ENCODE measurements at places on chromosomes 2 and 18.

- no peak for DNase-seq
Measured at GRCh38 chr2:134081238-134081938, 172.5 kb upstream of the MGAT5 start.

GRCh38 chr2:97653473-97653872, 7.6 kb downstream of the COX5B start:
- DNase-seq = no peak

DNA sequence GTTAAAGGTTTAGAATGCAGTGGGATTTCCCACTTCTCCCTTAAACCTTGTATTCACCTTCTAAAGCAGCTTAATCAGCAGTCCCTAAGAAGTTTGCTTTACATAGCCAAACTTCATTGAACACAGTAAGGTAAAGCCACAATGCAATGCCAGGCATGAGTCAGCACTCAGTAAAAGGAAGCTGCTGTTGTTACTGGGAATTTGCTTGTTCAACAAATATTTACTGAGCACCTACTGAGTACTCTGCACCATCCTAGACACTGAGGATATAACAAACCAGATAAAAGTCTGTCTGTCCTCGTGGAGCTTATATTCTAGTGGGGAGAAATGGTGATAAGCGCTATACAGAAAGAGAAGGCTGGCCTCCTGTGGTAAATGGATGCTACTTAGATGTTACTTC, 162.7 kb downstream of the PKP4 start:
- no peak for DNase-seq

- DNase-seq = no peak
Measured at GRCh38 chr18:44681076-44681970, 635 bp downstream of the SETBP1 start.

DNA sequence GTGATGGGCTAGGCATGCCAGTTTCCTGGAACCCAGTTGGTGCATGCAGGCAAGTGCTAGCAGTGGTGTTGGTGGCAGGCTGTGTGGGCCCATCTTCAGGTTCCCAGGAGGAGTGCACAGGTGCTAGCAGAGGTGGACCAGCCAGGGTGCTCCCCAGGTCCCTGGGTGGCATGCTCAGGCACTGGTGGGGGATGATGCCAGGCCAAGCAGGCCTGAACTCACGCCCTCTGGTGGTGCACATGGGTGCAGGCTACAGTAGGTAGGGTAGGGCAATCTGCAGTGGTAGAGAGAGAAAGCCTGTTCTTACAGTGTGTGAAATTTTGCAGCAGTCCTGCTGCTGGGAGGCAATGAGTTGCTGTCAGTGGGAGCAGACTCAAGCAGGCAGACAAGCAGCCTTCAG, 1651.8 kb downstream of the DPP10 start:
- no peak for DNase-seq

DNA sequence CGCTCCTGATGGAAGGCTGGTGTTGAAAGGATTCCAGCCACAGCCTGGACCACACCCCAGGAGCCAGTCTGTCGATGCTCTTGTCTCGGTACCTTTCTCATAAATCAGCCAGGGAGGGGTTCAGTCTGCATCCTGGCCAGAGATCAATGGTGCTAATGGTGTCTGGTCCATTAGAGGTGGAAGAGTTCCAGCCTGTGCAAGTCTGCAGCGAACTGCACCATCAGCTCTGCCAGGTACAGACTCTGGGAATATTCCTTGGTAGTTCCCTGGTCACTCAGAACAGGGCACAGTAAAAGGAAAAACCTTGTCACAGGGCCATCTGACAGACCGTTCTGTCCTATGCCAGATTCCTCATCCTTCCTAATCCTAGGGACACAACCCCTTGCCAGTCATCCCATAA, 164.3 kb downstream of the MTCL1 start:
- no peak for DNase-seq

DNA sequence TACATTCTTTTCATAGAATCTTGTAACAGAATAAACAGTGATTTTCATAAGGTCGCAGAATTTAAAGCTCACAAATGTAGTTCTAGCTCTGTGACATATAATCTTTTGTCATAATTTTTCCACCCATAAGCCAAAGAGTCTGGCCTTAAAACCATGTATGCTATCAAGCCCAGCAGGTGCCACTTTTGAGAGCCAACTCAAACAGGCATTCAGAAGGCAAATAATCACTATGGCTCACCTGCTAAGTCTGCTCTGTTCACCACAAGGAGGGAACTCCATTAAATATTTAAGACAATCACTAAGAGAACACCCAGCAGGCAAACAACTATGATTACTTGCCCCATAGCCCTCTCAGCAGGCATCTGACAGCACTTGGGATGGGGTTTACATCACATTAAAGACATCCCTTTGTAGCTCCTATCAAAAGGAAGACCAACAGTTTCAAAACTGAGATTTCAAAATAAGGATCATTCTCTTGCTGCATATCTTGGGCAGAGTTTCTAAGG, 241.6 kb downstream of the PDE11A start:
- no peak for DNase-seq

- no peak for DNase-seq
Measured at GRCh38 chr2:69781321-69782248, 39.7 kb downstream of the ANXA4 start.

- DNase-seq = no peak
Measured at GRCh38 chr18:45851161-45851925, 25.9 kb downstream of the SIGLEC15 start.

GRCh38 chr18:55587418-55588110, 428 bp downstream of the TCF4 start:
- no peak for DNase-seq

DNA sequence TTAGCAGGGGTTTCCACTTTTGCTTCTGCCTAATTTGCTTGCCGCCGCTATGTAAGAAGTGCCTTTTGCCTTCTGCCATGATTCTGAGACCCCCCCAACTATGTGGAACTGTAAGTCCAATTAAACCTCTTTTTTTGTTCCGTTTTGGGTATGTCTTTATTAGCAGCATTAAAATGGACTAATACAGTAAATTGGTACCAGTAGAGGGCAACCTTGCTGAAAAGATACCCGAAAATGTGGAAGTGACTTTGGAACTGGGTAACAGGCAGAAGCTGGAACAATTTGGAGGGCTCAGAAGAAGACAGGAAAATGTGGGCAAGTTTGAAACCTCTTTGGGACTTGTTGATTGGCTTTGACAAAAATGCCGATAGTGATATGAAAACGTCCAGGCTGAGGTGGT, 216.1 kb upstream of the FSIP2 start:
- no peak for DNase-seq

GRCh38 chr2:30372826-30373225, 74.2 kb upstream of the LCLAT1 start:
- no peak for DNase-seq

GRCh38 chr2:55119711-55120487, 69.6 kb upstream of the RTN4 start:
- no peak for DNase-seq

GRCh38 chr2:238169048-238169707, 10.4 kb downstream of the ERFE start:
- no peak for DNase-seq

GRCh38 chr2:111910609-111911277, 12.3 kb downstream of the MERTK start:
- no peak for DNase-seq

- no peak for DNase-seq
Measured at GRCh38 chr2:30663806-30664205, 143.4 kb downstream of the CAPN13 start.

DNA sequence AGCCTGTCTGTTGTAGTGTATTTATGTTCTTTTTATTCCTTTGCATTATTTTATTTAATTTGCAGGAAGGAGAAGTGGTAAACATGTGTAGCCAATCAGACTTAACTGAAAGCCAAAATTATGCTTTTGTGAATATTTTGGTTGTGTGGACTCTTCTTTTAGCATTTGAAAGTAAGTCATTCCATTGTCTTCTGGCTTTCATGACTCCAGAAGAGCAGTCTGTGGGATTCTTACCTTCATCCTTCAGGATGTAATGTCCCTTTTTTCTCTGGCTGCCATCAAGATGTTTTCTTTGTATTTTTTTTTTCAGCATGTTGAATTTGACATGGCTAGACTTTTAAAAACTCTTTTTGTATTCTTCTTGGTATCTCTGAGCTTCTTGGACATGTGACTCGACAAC, 895.2 kb upstream of the ZEB2 start:
- no peak for DNase-seq

DNA sequence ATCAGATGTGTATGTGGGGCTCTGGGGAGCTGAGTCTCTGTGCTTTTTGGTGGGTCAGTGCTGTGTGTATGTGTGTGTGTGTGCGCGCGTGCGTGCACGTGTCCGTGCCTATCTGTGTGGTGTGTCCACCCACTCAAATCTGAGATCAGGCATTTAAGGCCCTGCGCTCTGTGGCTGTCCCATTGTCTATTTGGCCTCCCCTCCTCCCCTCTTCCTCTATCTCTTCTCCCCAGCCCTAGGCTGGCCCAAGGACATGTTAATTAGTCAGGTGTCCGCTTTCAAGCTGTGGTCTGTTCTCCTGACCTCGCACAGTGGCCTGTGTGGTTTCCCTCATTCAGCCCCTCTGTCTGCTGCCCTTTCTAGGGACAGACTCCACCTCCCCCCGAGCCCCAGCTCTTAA, 136.4 kb downstream of the DYSF start:
- no peak for DNase-seq

DNA sequence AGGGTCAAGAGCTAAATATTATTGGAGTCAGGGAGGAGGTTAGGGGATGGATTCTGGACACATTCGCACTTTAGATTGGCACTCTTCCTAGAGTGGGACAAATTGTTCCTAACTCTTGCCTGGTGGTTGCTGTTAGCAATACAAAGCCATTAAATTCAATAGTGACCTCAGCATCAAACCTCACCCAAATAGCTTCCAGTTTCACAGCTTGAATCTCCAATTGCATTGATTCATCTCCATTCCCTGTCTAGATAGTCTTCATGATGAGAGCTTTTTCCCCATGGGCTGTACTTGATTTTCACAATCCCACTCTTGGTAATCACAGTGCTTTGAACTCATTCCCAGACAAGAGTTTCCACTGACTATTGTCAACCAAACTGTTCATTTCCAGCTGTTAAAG, 585.9 kb upstream of the SYT4 start:
- DNase-seq = no peak

GRCh38 chr2:84839851-84840250, 41.0 kb downstream of the TRABD2A start:
- DNase-seq = no peak

DNA sequence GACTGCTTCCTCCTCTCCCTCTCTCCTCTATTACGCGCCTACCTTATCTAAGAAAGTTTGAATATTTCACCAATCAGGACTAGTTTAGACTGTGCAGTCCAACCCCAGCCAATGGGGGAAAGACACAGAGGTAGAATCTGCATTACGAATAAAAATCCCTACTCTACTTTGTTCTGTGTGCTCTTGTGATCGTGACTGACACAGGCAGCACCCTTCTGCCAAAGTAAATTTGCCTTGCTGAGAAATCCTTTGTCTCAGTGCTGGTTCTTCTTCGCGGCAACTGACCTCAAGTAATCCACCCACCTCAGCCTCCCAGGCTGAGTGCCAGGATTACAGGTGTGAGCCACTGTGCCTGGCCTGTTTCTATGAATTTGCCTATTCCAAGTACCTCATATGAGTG, 8.6 kb upstream of the CDCA7 start:
- no peak for DNase-seq

DNA sequence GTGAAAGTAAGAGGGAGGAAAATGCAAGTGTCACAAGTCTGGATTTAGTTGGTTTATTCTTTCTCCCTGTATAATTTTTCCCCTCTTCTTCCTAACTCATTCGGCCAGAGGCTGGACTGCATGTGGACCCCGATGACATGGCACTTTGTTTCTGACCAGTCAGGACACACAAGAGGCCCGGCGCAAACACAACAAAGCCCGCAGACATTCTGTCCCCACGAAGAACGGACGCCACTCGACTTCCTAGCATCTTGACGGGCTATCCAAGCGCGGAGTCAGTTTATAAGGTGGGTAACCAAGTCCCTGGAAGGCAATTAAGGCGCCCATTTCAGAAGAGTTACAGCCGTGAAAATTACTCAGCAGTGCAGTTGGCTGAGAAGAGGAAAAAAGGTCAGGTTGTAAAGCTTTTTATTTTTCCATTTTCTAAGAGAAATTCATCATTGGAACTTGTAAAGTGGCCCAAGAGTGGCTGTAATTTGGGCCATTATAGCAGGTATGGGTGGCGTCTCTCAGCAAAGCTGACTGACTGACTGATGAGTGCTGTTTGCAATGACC, at the start of gene TPO:
TSS of gene TPO (plus strand) at position 308 of the 555 bp plus-strand sequence. CDS start 946 bp downstream, outside the sequence.
- DNase-seq = no peak

DNA sequence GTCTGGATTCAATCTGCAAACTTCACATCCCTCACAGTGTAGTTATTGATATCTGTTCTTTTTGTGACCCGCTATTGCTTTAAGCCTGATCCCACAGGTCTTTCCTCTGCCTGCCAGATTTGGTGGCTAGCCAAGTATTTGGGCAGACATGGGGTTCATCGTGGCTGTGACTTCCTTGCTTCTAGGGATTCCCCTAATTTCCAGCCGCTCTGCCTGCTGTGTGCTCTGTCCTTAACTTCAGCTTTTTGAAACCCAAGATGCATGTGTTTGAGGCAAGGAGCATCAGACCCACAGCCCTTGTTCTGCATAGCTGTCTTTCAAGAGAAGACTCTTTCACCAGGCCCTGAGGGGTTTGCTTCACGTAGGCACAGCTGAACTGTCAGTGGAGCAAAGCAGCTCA, 54.2 kb downstream of the NCAPH start:
- DNase-seq = no peak

DNA sequence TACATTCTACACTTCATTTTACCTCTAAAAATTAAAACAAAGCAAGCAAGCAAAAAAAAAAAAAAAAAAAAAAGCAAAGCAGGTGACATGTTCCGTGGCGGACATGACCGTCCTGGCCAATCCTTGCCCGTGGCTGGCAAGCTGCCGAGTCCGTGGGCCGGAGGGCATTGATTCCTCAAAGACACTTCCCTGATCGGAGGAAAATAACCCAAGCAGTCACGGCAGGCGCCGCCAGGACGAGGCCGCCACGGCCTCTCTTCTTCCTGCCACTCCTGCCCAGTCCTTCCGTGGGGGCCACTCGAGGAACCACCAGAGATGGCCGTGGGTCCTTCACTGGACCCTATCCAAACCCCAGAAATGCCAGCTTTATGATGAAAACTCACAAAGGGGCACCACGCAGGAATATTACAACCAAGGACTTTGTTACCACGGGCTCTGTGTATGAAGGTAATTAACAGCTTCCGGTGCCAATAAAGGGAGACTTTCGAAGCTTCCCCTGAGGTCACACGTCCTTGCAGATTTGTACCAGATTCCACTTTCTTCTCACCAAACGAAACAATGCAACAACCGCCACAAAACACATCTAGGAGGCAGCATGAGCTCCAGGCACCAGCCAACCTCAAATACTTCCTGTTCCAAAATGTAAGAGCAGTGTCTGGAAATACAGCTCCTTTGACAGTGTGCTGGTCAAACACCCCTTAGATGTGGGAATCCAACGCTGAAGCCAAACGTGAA, 170.3 kb downstream of the HDAC4 start:
- no peak for DNase-seq

All from left renal pelvis (tissue), 4 donors.